ENCODE measurements at places on chromosomes 5 and 9. TPM values are rescaled to one million over a fixed set of nuclear protein-coding genes. Genes with fewer than 3 reads are reported as not detected.

DNA sequence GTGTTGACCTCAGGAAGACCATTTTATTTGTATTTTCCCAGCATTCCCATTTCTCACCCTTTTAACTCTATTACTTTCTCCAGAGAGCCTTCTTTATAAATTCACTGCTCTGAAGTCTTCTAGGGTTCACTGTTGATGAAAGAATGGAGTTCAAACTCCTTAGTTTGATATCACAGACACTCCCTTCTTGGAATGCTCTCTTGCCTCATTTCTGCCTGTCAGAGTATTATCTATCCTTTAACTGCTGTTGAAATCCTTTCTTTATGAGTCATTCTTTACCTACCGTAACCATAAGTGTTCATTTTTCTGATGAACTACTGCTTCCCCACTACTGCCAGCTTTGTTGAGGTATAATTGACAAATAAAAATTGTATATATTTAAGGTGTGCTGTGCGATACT is 4.3 kb downstream of the RIC1 start:
- no peak for DNase-seq

GRCh38 chr9:4756420-4756819 is 15.4 kb upstream of the AK3 start:
- DNase-seq: no peak

The ADAMTSL1 gene
- not detected for total RNA-seq

The FCHSD1 gene
- 86.8 TPM for total RNA-seq

The FOXD4L5 gene
- not detected for total RNA-seq

The ASB6 gene
- 28.5 TPM for total RNA-seq

Measured in CD4-positive, alpha-beta T cell (primary cell).